Dermis microvascular lymphatic vessel endothelial cell (primary cell): ENCODE measurements at places on chromosomes 3 and 15. TPM values are rescaled to one million over a fixed set of nuclear protein-coding genes. Genes with fewer than 3 reads are reported as not detected.

Gene ANKUB1
- under 0.01 TPM in 1 of 2 replicates, not detected in the other for total RNA-seq

Gene ZBTB47
- total RNA-seq, result 12.2 and 20.0 TPM in 2 replicates

Gene SENP7
- total RNA-seq, result 8.1 and 13.9 TPM in 2 replicates

Gene SPTBN5
- total RNA-seq, result 0.63 and 2.7 TPM in 2 replicates

Gene GOLGA6D
- total RNA-seq, result not detected in 2 replicates

Gene GOLGA6L9
- 0.51 and 0.63 TPM in 2 replicates for total RNA-seq

Gene SPINK8
- total RNA-seq, result not detected in 2 replicates

Gene SST
- not detected in 2 replicates for total RNA-seq

Gene DNAJA4
- 0.90 and 2.0 TPM in 2 replicates for total RNA-seq

Gene CCR9
- total RNA-seq, result not detected in 2 replicates

Gene FGD5
- 86.3 and 122 TPM in 2 replicates for total RNA-seq

Gene MEX3B
- total RNA-seq, result 4.1 and 6.6 TPM in 2 replicates

Gene SLC12A1
- not detected in 2 replicates for total RNA-seq

Gene SUSD5
- 0.63 and 1.7 TPM in 2 replicates for total RNA-seq

Gene CGGBP1
- 36.8 and 45.9 TPM in 2 replicates for total RNA-seq

Gene CRABP1
- not detected in 2 replicates for total RNA-seq
